Glutamatergic neuron (in vitro differentiated cells): ENCODE measurements at places on chromosomes 12 and 14. TPM values are rescaled to one million over a fixed set of nuclear protein-coding genes. Genes with fewer than 3 reads are reported as not detected.

DNA sequence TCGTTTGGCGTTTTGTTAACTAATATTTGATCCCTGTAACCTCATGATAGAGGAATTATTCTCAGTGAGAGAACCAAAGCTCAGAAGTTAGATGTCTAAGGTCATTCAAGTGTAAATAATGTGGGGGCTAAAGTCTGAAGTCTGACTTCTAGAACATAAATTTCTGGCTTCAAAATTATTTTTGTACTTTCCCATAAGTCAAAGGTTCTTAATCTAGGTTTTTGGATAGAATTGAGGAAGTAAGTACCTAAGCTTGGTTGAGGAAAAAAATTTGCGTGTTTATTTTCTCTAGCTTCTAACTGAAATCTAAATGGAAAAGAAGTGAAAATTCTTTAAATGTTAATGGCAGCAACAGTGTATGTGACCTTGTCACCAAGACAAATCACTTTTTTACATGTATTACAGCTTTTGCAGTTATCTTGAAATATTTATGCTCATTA is 2.3 kb downstream of the LARP4 start:
- no peaks in the 10 kb centered on the region for H3K36me3 ChIP-seq
- peaks cover 3% of the 10 kb centered on the region for H3K27me3 ChIP-seq
- peak overlapping the region; percentile 100 for H3K4me3 ChIP-seq

Gene BATF
- not detected for total RNA-seq

DNA sequence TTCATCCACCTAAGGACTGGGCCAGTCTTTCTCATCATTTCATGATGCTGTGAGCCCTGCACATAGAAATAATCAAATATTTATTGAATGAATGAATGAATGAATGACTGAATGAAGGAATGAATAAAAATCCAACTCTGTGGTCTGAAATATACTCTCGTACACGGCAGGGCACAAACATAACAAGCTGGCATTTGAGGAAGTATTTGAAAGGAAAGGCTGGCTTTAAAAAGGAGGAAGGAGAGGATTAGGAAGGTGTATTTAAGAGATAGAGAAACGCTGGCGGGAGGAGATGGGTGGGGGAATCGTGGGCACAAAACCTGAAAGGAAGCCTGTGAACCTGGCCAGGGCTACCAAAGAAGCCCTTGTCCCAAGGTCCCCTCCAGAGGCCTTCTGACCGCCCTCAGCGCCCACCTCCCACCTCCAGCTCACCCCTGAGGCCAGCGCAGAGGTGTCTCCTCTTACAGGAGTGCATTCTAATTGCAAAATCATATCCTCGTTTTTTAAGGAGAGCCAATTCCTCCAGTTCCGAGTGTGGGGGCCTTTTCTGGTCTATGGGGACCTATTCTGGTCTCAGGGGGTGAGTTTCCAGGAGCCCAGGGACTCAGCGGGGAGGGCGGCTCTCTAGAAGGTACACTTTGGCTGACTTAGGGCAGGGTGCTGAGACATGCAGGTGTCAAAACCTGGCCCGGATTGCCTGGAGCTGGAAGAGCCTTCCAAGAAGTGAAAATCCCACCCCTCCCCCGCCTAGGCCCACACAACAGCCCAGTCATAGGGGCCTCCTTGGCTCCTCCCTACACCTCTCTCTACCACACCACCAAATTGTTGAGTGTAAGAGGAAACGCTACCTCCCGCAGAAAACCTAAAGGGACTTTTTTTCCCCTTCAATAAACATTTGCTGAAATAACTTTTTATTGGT is 8.7 kb upstream of the JDP2 start:
- H3K4me3 ChIP-seq = peak overlapping the region; percentile 14
- peaks cover 2% of the 10 kb centered on the region for H3K4me1 ChIP-seq
- no peak for DNase-seq
- H3K27me3 ChIP-seq = no peaks in the 10 kb centered on the region
- H3K27ac ChIP-seq = no peak overlapping the region

- peaks cover 9% of the 10 kb centered on the region for H3K27me3 ChIP-seq
- H3K4me3 ChIP-seq = peak overlapping the region; percentile 44
- H3K36me3 ChIP-seq = peaks cover 7% of the 10 kb centered on the region
- no peak for DNase-seq
- H3K27ac ChIP-seq = peak overlapping the region; percentile 35
These were observed 54.6 kb downstream of the TSPAN11 start for GRCh38 chr12:30980955-30981662.

Gene PPHLN1
- 64.4 TPM for total RNA-seq

DNA sequence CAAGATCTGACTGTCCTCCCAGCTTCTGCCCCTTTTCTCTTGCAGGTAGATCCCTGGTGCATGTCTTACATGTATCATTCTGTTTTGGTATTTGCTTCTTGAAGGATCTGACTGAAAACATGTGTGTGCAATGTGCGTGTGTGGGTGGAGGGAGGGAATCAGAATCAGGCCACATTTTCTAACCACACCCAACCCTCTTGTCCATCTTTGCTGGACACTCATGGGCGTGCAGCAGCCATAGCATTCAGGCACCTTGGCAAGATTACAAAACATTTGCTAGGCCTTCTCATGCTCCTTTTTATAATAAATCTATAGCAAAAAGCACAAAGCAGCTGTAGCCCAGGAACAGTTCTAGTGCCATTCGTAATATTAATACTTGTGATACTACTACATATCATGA is 233.6 kb upstream of the E2F7 start:
- H3K36me3 ChIP-seq = no peaks in the 10 kb centered on the region
- no peak for DNase-seq
- peaks cover 11% of the 10 kb centered on the region for H3K4me1 ChIP-seq
- H3K4me3 ChIP-seq = no peak overlapping the region

Gene PLCZ1
- not detected for total RNA-seq

Gene KCNC2
- total RNA-seq = 11.6 TPM

Gene RAD52
- total RNA-seq = 16.5 TPM

DNA sequence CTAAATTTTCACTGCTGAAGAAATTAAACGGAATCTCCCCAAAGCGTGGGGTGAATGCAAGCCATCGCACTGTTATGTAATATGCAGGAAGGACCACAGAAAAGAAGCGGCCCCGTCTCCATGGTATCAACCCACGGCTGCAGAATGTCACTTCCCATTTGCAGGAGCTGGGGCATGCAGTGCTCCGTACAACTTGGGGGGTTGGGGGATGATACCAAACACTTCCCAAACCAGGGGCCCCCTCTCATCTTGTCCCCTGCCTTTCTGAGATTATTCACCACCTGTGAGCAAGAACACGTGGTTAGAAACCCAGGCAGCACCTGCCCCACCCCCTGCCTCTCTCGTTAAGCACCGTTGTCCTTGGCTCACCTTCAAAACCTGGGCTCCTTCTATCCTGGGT is 505.1 kb upstream of the TMEM132C start:
- H3K4me1 ChIP-seq = no peaks in the 10 kb centered on the region
- no peak overlapping the region for H3K27ac ChIP-seq
- peaks cover 10% of the 10 kb centered on the region for H3K36me3 ChIP-seq

DNA sequence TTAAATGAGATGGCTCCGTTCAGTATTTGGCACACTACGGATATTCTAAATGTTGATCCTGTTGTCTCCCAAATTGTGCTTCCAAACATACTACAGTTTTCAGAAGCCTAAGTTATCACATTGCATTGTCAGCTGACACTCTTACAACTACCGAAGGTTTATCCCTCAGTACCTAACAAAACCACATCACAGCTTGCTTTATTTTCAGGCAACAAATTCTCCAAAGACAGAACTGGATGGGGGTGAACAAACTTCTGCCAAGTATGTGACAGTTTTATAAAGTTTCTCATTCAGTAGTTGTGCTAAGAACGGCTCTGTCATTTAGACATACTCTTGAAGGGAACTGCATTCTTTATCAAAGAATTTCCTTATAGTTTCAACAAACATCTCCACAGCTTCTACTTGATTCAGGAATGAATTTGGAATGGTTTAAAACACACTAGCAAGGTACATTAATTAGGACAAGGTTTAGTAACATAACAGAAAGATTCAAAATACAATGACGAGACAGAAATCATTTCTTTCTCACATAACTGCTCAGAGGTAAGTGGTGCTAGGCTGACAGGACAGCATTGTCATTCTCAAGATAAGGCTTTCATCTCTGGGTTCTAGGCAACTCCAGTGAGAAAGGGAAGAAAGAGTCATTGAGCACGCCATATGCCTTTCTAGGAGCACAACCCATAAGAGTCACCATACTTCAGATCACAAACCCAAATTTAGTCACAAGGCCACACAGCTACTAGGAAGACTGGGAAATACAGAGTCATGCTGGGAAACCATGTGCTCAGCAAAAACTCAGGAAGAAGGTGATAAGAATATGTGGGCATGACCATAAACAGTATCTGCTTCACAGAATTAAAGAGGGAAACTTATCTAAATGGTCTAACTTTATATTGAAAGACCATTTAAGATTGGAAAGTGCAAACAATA is 100.7 kb downstream of the DUSP6 start:
- H3K36me3 ChIP-seq = no peaks in the 10 kb centered on the region
- no peak overlapping the region for H3K27ac ChIP-seq
- peaks cover 7% of the 10 kb centered on the region for H3K4me1 ChIP-seq
- DNase-seq = no peak
- H3K27me3 ChIP-seq = no peaks in the 10 kb centered on the region

- H3K27me3 ChIP-seq = peaks cover 5% of the 10 kb centered on the region
- no peak overlapping the region for H3K4me3 ChIP-seq
- H3K36me3 ChIP-seq = peaks cover 1% of the 10 kb centered on the region
- peaks cover 11% of the 10 kb centered on the region for H3K4me1 ChIP-seq
- no peak for DNase-seq
- H3K27ac ChIP-seq = no peak overlapping the region
These were observed 7.7 kb downstream of the BRF1 start for GRCh38 chr14:105292826-105293711.

DNA sequence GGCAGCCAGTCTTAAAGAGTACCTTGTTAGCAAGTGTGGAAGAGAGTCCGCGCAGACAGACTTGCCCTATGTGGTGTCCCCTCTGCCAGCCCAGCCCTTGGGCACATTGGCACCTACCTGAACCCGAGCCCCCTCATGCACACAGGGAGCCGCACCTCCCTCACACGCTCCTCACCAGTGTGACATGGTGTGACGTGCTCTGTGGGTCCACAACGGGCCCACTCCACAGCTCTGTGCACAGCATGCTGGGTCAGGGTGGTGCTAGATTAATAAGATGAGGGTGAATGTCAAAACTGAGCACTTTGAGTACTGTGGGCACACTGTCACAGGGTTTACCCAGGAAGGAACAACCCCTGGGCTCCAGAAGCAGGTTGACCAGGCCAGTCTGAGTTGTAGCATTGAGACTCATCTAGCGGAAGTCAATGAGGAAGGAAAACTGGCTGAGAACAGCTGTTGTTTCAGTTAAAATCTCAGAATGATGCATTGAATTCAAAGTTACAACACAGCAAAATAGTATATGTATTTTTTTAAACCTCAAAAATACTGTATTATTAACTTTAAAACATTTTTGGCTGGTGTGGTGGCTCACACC is 53.4 kb upstream of the AMN start:
- no peak overlapping the region for H3K4me3 ChIP-seq
- H3K27me3 ChIP-seq = peaks cover 8% of the 10 kb centered on the region
- no peak overlapping the region for H3K27ac ChIP-seq
- no peaks in the 10 kb centered on the region for H3K36me3 ChIP-seq

DNA sequence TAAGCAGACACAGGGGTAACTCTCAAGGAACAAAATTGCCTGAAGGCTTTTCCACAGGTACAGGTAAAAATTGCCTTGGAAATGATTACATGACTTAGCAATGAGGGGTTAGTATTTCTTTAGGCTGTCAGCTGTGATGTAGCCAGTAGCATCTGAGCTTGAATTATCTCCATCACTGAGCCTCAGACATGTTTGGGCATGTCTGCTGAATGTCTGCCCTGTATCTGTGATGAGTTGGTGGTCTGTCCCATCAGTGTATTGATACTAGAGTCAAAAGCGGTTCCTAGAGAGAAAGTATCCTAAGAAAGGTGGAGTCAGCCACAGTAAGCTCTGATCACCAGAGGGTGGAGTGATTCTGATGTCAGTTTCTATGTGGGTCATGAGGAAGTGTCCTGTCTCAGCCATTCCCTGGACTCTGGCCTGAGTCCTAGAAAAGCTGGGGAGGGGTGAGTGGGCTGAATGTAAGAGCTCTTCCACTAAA is 16.3 kb downstream of the AKAP6 start:
- no peak for DNase-seq
- H3K27ac ChIP-seq = peak overlapping the region; percentile 86
- H3K4me3 ChIP-seq = peak overlapping the region; percentile 16
- peaks cover 18% of the 10 kb centered on the region for H3K36me3 ChIP-seq
- H3K4me1 ChIP-seq = peaks cover 25% of the 10 kb centered on the region

Gene ADAM21
- total RNA-seq = not detected

GRCh38 chr12:14931791-14932560 is 6.4 kb downstream of the ERP27 start:
- no peaks in the 10 kb centered on the region for H3K27me3 ChIP-seq
- H3K36me3 ChIP-seq = no peaks in the 10 kb centered on the region
- H3K27ac ChIP-seq = no peak overlapping the region

DNA sequence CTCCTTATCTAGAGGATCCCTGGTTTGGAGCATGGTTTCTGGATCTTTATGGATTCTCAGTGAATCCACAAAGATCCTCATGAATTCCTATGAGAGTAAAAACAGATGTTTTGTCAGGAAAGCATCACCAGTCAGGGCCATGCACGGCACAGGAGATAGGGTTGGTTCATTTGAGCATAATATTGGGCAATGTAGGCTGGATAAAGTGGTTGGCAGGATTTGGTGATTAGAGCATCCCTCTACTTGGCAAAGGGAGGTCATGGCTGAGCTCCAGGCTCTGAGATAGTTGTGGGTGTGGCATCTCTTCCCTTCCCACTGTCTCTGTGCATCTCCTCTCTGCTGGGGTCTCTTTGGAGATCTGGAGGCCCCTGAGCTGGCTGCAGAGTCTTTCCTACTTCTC is 149.8 kb downstream of the DACT1 start:
- H3K4me3 ChIP-seq = no peak overlapping the region
- peaks cover 1% of the 10 kb centered on the region for H3K27me3 ChIP-seq
- H3K27ac ChIP-seq = no peak overlapping the region
- H3K4me1 ChIP-seq = peaks cover 16% of the 10 kb centered on the region
- DNase-seq = no peak
